ENCODE measurements at places on chromosomes 6 and 20.

GRCh38 chr20:38584099-38584763 lies 3.2 kb downstream of the ADIG start:
- no peak for DNase-seq

GRCh38 chr6:36752886-36753506 lies 55.4 kb downstream of the RAB44 start:
- no peak for DNase-seq

GRCh38 chr20:1973601-1974440 lies 20.0 kb downstream of the PDYN start:
- no peak for DNase-seq

GRCh38 chr6:14674867-14675648 lies 557.5 kb downstream of the CD83 start:
- no peak for DNase-seq
